ENCODE measurements at places on chromosomes 3 and 15.

GRCh38 chr15:85099195-85099803, 117.6 kb downstream of the PDE8A start:
- DNase-seq = no peak

- DNase-seq = no peak
Observed at GRCh38 chr15:42046597-42046996, 25.8 kb upstream of the PLA2G4E start.

GRCh38 chr15:50908209-50909009, at the start of gene AP4E1:
Gene AP4E1, plus strand, starts transcription at chr15:50908683. Its CDS starts 96 bp downstream, at chr15:50908779.
- DNase-seq = peak; percentile 90

DNA sequence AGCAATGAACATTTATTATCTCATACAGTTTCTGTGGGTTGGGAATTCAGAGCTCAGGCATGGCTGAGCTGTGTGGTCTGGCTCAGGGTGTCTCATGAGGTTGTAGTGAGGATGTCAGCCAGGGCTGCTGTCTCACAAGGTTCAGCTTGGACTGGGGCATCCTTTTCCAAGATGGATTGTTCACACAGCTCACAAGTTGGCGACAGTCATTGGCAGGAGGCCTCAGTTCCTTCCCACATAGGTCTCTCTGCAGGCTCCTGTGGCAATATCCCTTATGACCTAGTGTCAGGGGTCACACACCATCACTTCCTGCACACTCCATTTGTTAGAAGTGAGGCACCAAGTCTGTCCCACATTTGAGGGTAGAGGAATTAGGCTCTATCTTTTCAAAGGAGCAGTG, 56.0 kb downstream of the RPLP1 start:
- no peak for DNase-seq

- DNase-seq = no peak
Observed at GRCh38 chr3:103499132-103499900, 1064.5 kb downstream of the ZPLD1 start.

GRCh38 chr15:88990185-88990679, 77.1 kb upstream of the MFGE8 start:
- DNase-seq = no peak

GRCh38 chr15:89098281-89098680, 10.0 kb downstream of the ABHD2 start:
- no peak for DNase-seq

All from activated T-helper 1 cell treated with anti-CD3 and anti-CD28 coated beads, Interleukin-2, amount 50 U/mL, for 16 hours (primary cell).